ENCODE measurements at places on chromosomes 11 and 22.

GRCh38 chr11:126229858-126230540 is 18.4 kb downstream of the FAM118B start:
- DNase-seq = peak; percentile 58

DNA sequence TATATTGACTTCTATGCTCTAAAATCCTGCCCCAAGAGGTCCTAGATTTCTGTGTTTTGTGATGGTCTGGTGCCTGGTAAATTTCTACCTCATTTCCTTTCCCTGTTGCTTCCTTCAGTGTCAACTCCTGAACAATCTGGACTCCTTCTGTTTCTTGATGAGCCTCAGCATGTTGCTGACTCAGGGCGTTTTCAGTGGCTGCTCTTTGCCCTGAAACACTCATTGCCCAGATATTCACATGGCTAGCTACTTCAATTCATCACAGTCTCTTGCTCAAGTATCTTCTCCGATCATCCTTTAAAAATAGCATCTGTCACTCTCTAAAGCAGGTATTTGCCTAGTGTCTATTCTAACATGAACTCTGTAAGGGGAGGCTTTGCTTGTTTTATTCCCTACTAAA is 526.3 kb upstream of the RAG2 start:
- no peak for DNase-seq

DNA sequence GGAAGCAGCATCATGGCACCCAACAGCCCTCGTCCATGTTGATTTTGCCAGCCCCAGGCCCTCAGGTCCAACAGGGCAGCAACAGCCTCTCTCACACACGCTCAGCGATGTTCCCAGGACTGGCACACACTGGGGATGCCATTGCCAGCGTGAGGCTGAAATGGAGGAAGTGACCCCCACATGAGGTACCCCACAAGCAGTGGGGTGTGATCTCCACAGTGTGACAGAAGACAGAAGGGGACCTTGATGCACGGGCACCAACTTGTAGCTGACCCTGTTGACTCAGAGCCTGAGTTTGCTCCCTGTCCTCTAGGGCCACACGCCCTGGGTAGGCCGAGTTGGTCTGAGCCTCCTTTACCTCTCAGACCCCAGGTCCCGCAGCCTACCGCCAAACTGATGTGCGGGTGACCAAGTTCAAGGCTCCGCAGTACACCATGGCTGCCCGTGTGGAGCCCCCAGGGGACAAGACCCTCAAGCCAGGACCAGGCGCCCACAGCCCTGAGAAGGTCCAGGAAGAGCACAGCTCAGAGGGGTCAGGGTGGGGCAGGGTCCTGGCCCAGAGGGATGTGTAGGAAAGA is 6.2 kb downstream of the SCGB1C1 start:
- DNase-seq = no peak

- no peak for DNase-seq
Observed at GRCh38 chr11:66607126-66607834, 9.2 kb upstream of the RBM14 start.

DNA sequence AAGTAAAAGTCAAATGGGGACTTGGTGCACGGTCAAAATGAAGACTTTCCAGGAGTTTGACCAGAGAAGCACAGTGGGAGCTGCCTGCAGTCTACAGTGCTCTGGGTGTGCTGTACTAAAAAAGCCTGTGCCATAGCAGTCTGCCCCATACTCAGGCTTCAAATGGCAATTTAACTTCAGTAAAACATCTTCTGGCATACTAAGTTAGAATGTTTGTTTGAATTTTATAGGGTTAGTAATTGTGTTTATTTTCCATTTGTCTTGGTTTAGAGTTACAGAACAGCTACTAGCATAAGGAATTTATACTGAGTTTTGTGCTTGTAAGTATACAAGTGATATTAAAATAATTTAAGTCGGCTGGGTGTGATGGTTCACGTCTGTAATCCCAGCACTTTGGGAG is 29.3 kb upstream of the LIPT2 start:
- DNase-seq = no peak

DNA sequence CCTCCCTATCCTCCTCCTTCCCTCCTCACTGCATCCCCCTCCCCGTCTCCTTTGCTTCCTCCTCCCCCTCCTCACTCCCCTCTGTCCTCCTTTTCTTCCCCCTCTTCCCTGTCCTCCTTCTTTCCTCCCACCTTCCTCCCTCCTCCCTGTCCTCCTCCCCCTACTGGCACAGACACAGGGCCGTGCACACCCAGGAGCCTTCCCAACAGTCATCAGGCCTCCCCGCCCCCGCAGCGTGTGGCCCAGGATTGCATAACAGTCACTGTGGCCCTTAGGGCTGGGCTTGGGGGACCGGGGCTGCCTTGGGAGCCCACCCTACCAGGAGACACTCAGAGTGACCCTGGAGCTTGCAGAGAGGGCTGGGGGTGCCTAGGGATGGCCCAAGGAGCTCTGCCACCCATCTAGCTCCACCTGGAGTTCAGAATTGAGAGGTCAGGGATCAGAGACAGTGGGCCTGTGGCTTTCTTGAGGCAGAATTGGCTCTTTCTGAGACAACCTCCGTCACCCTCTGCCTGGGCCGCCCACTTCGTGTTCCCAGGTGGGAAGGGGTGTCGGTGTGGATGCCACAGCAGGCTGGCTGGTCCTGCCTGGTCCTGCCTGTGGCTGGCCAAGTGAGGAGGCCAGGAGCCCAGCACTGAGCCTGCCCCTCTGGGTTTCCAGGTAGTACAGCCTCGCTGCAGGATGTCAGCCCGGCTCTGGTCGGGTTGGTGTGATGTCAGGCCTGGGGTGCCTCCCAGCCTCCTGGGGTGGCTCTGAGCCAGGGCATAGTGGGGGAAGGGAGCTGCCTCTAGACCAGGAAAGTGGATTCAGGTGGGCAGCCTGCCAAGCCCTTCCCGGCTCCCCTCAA is 1.6 kb downstream of the SPI1 start:
- DNase-seq = no peak

DNA sequence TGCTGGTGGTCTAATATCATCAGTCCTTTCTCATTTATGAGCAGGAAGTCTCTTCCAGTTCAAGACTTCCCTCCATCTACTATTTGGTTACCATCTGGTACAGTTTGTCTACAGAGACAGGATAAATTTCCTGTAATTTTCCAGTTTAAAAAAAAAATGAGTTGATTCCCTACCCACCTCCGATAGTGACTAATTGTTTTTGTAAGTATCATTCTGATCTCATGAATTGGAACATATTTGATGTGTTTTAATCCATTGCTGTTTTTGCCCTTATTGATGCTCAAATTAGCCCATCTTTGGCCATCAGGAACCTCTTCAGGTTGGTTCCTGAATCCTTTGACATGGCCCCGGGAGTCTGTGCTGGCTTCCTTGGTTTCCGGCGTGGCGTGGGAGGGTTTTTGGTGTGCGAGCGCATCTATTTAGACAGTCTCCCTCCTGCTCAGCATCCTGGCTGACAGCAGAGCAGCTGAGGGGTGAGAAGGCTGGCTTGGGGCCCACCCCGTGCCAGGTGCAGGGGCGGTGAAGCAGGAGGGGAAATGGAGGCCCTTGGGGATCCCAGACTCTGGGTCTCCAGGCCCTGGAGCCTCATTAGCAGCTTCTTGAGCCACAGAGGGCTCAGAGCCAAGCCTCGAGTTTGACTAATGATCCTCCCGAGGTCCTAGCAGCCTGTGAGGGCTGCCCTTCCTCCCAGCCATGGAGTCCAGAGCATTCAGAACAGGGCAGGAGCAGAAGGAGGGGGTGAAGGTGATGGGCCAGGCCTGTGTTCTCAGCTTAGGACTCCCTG is 6.8 kb downstream of the OMP start:
- DNase-seq = peak; percentile 19

DNA sequence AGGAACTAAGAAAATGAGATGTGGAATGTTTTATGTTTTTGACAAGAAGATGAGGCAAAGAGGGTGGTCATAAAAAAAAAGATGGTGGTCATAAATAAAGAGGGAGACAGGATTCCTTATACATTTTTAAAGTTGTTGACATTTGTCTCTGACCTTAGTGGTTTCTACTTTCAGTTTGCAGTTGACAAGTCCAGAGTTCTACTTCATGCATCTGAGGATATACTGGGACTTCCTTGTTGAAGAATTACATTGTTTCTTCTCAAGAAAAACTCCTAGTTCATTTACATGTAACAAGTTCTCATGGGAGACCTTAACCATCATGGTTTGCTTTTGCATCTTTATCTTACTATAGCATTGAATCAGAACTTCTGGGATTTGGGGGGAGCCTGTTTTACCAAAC is 1.2 kb downstream of the OR6X1 start:
- no peak for DNase-seq

GRCh38 chr22:17106785-17107546 is 14.2 kb downstream of the TMEM121B start:
- no peak for DNase-seq

GRCh38 chr11:4065086-4065485 is 29.5 kb upstream of the RRM1 start:
- no peak for DNase-seq

Measured in dermis blood vessel endothelial cell (primary cell).